Epithelial cell of umbilical artery (primary cell): ENCODE measurements at places on chromosomes 16 and 17. TPM values are rescaled to one million over a fixed set of nuclear protein-coding genes. Genes with fewer than 3 reads are reported as not detected.

The IRX6 gene
- total RNA-seq, result not detected in 2 replicates

The PLD6 gene
- total RNA-seq, result 2.3 and 2.9 TPM in 2 replicates

The CDRT15 gene
- not detected in 2 replicates for total RNA-seq

The ST6GALNAC1 gene
- total RNA-seq, result not detected in 2 replicates

The SP2 gene
- total RNA-seq, result 0.30 and 1.9 TPM in 2 replicates

The EPX gene
- total RNA-seq, result not detected in 2 replicates

The CX3CL1 gene
- 2.3 and 3.2 TPM in 2 replicates for total RNA-seq

The SLC16A3 gene
- 120 and 156 TPM in 2 replicates for total RNA-seq

The KDM6B gene
- 1.2 and 2.9 TPM in 2 replicates for total RNA-seq
